ENCODE measurements at places on chromosomes 13 and 19.

- no peak for DNase-seq
Observed at GRCh38 chr13:66402546-66402945, 827.6 kb downstream of the PCDH9 start.

DNA sequence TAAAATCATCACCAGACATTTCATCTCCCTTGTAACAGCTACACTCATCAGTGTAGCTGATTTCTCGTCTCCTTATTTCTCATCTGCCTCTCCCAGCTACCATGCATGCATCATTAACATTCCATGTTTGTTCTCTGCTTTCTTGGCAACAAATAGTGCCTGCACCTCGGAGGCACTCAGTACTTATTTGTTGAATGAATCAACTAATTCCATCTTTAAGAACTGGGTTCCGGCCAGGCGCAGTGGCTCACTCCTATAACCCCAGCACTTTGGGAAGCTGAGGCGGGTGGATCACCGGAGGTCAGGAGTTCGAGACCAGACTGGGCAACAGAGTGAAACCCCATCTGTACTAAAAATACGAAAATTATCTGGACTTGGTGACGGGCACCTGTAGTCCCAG is 63.9 kb upstream of the GTF3A start:
- no peak for DNase-seq

DNA sequence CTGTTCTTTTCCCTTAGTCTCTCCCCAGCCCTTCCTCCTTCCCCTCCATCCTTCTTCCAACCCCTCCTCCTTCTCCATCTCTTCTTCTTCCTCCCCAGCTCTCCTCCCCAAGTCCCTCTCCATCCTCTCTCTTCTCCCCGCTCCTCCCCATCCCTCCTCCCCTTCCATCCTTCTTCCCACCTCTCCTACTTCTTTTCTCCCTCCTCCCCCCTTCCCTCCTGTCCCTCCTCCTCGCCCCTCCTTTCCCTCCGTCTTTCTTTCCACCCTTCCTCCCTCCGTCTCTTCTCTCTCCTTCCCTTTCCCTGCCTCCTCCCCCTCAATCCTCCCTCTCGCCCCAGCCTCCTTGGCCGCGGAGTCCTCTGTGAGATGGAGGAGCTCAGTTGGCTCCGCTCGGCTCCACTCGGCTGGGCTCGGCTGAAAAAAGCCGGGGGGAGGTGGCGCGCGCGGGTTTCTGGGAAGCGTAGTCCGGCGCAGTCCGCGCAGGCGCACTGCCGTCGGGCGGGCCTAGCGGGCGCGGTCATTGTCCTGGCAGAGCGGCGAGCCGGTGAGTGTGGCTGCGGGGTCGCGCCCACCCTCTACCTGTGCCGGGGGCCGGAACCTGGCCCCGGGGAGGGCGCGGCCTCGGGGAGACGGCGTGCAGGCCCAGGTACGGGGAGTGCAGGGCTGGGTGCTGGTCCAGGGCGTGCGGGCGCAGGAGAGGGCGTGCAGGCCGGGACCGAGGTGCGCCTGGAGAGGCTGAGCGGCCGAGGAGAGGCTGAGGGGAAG is at the start of gene ZNF71:
Gene ZNF71 (plus strand): TSS at position 520 of the 765 bp plus-strand sequence. CDS start 6,257 bp downstream, outside the sequence.
- DNase-seq, result peak; percentile 93

DNA sequence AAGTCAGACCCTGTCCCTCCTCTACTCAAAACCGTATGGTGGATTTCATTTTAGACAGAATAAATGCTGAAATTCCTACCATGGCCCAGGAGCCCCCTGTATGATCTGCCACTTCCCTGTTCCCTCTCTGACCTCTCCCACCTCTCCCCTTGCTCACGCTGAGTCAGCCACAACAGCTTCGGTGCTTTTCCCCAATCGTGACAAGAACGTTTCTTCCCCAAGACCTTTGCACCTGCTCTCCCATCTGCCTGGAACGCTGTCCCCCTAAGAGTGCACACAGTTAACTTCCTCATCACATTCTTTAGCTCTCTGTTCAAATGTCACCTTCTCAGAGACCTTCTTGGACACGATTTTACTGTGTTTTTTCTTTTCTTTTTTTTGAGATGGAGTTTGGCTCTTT is 2.3 kb downstream of the VRK3 start:
- DNase-seq, result no peak

DNA sequence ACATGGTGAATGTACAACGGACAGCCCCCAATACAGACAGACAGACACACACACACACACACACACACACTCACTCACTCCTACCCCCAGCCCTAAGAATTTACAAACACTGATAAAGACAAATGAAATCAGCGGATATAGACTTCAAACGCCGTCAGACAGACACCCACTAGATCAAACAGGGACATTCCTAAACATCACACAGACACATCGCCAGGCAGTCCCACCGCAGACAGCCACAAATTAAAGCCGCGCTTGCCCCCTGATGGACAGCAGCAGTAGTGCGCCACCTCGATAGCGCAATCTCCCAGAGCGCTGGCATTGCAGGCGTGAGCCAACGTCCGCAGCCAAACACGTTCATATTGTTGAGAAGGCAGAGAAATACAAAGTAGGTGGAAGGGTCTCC is 24.7 kb upstream of the ADGRE1 start:
- DNase-seq, result peak; percentile 92

DNA sequence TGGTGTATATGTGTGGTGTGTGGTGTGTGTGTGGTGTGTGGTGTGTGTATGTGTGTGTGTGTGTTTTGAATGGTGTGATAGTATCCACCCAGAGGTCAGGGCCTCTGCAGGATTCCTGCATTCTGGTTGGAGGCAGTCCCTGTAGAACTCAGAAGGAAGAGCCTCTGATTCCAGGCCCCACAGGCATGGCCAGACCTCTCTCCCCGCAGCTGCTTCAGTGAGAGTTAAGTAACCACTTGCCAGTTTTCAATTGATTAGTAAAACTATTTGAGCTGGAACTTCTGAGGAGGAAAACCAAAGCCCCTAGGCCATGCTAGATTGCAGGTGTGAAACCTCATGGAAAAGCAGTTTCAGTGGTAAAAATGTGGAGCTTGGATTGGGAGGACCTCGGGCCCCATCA is 2.1 kb downstream of the ATP12A start:
- DNase-seq, result peak; percentile 90

DNA sequence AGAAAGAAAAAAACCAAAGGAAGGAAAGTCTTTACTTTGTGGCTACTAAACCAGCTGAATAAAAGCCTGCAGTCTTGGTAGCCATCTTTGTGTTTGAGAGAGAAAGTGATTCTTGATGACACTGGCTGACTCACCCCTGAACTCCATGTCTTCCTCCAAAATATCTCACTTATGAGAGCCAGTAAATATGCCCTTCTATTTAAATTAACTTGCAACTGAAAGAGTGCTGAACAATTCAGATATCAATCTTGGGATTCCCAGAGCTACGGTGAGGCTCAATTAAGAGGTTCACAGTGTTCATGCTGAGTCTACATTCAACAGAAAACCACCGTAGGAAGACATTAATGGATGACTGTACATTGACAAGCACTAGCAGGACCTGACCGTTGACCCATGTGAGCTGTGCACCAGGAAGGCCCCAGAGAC is 57.9 kb downstream of the KCTD12 start:
- DNase-seq, result no peak

GRCh38 chr13:114212158-114212495 is 22.6 kb upstream of the CDC16 start:
- DNase-seq, result peak; percentile 65
